ENCODE measurements at places on chromosomes 13 and 19.

- DNase-seq, result no peak
Measured at GRCh38 chr19:49136771-49137171, 17.4 kb downstream of the PPFIA3 start.

DNA sequence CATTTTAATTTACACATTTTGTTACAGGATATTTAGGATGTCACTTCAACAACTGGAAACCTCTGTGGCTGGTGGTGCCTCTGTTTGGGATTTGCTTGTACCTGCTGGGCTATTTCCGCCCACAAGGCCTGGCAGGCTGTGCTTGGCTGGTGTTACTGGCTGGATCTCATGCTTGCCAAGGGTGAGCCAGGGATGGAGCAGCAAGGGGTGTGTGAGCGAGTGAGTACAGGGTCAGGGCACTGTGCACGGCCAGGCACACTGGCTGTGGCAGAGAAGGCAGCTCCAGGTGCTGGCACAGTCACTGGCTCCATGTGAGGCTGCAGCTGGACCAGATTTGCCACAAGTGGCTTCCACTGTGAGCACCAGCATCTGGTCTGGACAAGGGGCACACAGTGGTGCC, 1254.8 kb downstream of the SLITRK5 start:
- no peak for DNase-seq

- no peak for DNase-seq
Measured at GRCh38 chr19:53988981-53989380, 2.5 kb upstream of the CACNG6 start.

GRCh38 chr19:13437919-13438618, 68.2 kb downstream of the CACNA1A start:
- no peak for DNase-seq

DNA sequence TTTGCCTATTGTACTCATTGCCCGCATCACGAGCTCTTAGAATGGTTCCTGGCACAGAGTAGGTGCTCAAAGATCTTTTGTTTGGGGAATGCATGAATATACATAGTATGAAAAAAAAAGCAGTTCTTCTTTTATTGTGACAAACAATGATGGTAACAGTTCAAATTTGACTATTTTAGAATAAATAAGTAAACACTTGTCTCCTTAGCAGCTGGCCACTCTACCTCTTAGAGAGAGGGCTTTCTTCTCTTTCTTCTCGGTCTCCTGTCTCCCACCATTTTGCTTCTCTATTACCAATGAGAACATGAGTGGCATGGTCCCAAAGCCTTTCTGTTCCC, 639 bp upstream of the SLAIN1 start:
- no peak for DNase-seq

GRCh38 chr13:47112205-47112902, 215.5 kb upstream of the HTR2A start:
- DNase-seq, result no peak

DNA sequence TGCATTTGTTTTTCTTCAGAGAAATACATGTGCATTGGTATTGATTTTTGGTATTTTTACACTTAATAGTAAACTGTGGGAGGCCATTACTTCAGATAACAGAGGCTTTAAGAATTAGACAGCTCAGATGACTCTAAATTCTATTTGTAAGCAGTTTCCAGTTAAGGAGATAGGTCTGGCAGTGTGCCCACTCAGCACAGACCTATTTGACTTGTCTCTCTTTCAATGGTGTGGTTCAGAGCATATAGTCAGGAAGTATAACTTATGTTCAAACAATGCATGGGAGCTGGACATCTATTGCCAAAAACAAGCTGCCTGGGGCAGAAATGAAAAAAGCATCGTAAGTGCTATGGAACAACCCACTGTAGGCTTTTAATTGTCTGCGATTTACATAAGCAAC, 370.7 kb downstream of the HS6ST3 start:
- DNase-seq, result no peak

- DNase-seq, result no peak
Measured at GRCh38 chr13:74115133-74115532, 19.1 kb downstream of the KLF12 start.

DNA sequence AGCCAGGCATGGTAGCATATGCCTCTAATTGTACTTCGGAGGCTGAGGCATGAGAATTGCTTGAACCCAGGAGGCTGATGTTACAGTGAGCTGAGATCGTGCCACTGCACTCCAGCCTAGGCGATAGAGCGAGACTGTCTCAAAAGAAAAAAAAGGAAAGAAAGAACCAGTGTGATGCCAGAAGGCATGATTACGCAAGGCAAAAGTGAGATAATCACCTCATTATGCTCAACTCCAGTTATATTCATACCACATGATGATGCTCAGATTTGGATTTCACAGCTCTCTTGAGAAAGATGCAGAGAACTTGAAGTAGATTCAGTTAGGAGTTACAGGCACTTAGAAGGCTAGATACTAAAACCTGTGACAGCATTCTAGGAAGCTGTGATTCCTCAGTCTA, 21.8 kb downstream of the RCBTB1 start:
- DNase-seq, result no peak

GRCh38 chr19:2302319-2303210, 5.4 kb downstream of the LINGO3 start:
- no peak for DNase-seq

DNA sequence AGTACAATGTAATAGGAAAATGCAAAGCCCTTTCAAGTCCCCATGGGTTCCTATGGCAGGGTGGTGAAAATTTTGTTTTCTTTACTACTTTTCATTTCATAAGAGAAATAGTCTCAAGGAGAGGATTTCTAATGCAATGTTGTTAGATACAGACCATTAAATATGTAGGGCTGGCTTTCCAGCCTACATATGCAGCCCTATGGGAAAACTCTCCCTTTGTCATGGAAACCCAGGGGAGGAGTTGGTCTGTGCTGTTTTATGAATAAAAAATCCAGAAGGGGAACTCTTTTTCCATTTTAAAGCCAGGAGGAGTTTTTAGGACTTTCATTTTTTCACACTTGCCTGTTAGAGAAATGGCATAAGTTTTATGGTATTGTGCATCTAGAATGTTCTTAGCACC, 119.6 kb downstream of the DCT start:
- no peak for DNase-seq

- DNase-seq, result peak; percentile 81
Measured at GRCh38 chr13:74289861-74290773, 155.9 kb upstream of the KLF12 start.

DNA sequence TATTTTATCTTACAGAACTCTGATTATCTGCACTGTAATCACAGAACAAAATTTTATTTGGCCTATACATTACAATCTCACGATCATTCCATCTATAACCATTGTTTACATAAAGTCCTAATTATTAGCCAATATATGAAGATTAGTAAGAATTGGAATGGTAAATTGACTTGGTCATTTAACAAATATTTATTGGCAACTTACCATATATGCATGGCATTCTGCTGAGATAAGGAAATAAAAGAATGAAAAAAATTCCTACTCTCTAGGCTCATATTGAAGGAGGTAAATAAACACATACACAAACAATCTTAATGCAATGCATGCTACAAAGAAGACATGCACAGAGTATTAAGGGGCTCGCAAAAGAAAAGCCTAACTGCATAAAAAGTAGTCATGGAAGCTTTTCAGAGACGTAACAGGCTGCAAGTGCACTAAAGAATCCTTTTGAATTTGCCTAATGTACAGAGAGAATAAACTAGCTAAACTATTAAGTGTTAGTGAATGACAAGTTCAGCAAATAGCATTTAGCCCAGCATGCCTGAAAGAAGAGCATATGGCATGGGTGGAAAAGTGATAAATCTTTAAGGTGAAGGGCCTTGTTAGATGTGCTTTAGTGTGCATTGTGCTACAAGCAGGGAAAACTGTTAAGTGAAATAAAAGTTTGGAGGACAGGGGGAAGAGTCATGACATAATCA, 1131.1 kb downstream of the PCDH9 start:
- DNase-seq, result no peak

- DNase-seq, result no peak
Measured at GRCh38 chr19:1991018-1991913, 24.2 kb downstream of the BTBD2 start.

GRCh38 chr19:50925734-50926133, 14.5 kb upstream of the KLK4 start:
- no peak for DNase-seq

DNA sequence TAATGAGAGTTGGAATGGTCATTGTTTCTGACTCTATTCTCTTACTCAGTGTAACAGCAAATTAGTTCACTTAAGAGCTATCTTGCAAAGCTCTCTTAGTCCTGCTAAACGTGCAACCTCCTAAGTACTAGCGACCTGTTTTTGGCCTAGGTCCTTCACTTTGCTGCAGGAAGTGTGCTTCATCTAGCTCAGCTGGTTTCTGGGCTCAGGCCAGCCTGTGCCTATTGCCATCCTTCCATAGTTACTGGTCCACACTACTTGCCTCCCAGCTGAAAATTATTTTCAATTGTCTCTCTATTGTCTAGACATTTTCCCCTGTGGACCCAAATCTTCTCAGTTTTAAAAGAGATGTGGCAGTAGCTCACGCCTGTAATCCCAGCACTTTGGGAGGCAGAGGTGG, 561.3 kb downstream of the FGF9 start:
- no peak for DNase-seq

- DNase-seq, result no peak
Measured at GRCh38 chr13:29210676-29211075, 384.8 kb downstream of the SLC7A1 start.

DNA sequence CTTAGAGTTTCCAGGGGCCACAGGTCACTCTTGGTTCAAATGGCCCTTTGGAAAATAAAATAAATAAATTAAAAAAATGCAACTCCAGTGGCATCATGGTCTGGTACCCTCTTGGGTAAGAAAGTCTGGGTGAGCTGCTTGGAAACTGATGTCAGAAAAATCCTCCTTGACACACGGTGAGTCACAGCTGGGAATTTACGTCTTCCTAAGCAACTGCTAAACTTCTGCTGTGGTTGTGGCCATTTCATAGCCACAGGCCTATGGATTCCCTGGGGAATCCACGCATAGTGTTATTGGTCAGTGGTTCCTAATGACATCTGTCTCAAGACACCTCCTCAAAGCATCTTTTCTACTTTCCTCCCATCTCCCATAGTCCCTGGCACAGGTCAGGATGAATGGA, 220.8 kb downstream of the COG6 start:
- DNase-seq, result no peak

GRCh38 chr13:48230541-48230940, 2.5 kb upstream of the ITM2B start:
- DNase-seq, result no peak

DNA sequence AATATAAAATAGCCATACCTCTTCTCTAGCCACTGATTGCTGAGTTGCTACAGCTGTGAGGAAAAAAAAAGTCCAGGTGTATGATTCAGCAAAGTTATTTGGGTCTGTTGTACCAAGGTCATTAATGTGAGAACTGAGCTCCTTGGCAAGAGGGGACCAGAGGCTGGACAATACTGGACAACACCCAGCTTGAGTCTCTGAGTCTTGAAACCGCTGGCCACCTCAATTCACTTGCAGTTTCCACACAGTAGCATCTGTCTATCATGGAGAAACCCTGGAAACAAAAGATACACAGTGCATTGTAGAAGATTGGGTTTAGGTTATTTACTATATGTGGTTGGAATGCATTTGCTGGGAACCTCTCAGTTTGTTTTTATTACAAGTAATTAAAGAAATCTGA, 60.4 kb downstream of the WDFY2 start:
- DNase-seq, result no peak

- DNase-seq, result peak; percentile 56
Measured at GRCh38 chr13:27619728-27620376, 477 bp downstream of the LNX2 start.

- no peak for DNase-seq
Measured at GRCh38 chr13:20397896-20398295, 127.8 kb downstream of the CRYL1 start.

DNA sequence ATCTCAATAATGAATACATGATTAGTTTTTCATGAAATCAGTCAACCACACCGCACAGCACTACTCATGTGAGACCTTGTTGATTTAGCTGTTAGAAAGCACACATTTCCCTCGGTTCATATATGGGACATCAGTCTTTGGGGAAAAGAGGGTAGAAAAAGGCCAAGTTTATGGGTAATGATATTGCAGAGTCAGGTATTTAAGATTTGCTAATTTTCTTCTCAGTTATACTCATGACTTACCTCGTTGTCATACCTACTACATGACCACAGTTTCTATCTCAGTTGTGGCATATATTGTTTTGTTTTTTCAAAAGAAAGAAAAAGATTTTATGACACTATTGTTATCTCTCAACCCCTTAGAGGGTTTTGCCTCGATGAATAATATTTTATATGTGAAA, 165.6 kb downstream of the POU4F1 start:
- no peak for DNase-seq
